WTC11 (cell line): ENCODE measurements at places on chromosomes 2 and 18. TPM values are rescaled to one million over a fixed set of nuclear protein-coding genes. Genes with fewer than 3 reads are reported as not detected.

PPM1G gene
- total RNA-seq = 140 to 193 TPM (median 147 TPM) in 3 replicates

POTEI gene
- 2.2 to 3.2 TPM (median 2.7 TPM) in 3 replicates for total RNA-seq

BCL11A gene
- 45.0 to 53.2 TPM (median 46.8 TPM) in 3 replicates for total RNA-seq

ZAP70 gene
- total RNA-seq = 0.61 to 0.73 TPM (median 0.64 TPM) in 3 replicates

EML6 gene
- 1.9 to 2.5 TPM (median 2.1 TPM) in 3 replicates for total RNA-seq

LCT gene
- 0.02 TPM in 1 of 3 replicates, not detected in the others for total RNA-seq

ALPI gene
- total RNA-seq = not detected in 3 replicates

PPIG gene
- total RNA-seq = 63.7 to 77.7 TPM (median 72.2 TPM) in 3 replicates

SRD5A2 gene
- 0.05 to 0.07 TPM (median 0.05 TPM) in 3 replicates for total RNA-seq

EMILIN2 gene
- 11.7 to 13.0 TPM (median 11.8 TPM) in 3 replicates for total RNA-seq

TMEM182 gene
- total RNA-seq = 4.2 to 4.8 TPM (median 4.3 TPM) in 3 replicates

IL1F10 gene
- not detected in 3 replicates for total RNA-seq

TMEM247 gene
- not detected in 3 replicates for total RNA-seq

KIAA2012 gene
- not detected in 3 replicates for total RNA-seq

REEP1 gene
- total RNA-seq = 0.53 to 1.9 TPM (median 0.89 TPM) in 3 replicates

HOXD4 gene
- total RNA-seq = not detected in 3 replicates

PSMA8 gene
- total RNA-seq = not detected in 3 replicates

MYO5B gene
- 7.0 to 8.7 TPM (median 7.4 TPM) in 3 replicates for total RNA-seq

FOXI3 gene
- 13.4 to 14.0 TPM (median 13.5 TPM) in 3 replicates for total RNA-seq

SIX3 gene
- 6.2 to 13.2 TPM (median 6.6 TPM) in 3 replicates for total RNA-seq

ABCG8 gene
- total RNA-seq = 0.23 to 0.25 TPM in 2 of 3 replicates, not detected in the other

CUL3 gene
- 74.4 to 86.2 TPM (median 80.7 TPM) in 3 replicates for total RNA-seq

POTEJ gene
- 0.14 TPM in 1 of 3 replicates, not detected in the others for total RNA-seq

TCF23 gene
- total RNA-seq = 0.05 to 0.14 TPM (median 0.13 TPM) in 3 replicates

CDH7 gene
- 0.85 to 1.3 TPM (median 0.94 TPM) in 3 replicates for total RNA-seq

AFF3 gene
- total RNA-seq = 1.1 to 1.2 TPM (median 1.2 TPM) in 3 replicates

SMYD1 gene
- not detected in 3 replicates for total RNA-seq

CCDC93 gene
- 14.0 to 16.9 TPM (median 16.4 TPM) in 3 replicates for total RNA-seq

NCKAP5 gene
- 0.50 to 0.82 TPM (median 0.55 TPM) in 3 replicates for total RNA-seq

RGPD8 gene
- total RNA-seq = 8.3 to 8.9 TPM (median 8.3 TPM) in 3 replicates

ELAC1 gene
- 3.9 to 4.3 TPM (median 4.0 TPM) in 3 replicates for total RNA-seq

CTAGE1 gene
- total RNA-seq = not detected in 3 replicates

SERPINB10 gene
- total RNA-seq = not detected in 3 replicates

NFATC1 gene
- total RNA-seq = 17.6 to 20.2 TPM (median 17.6 TPM) in 3 replicates

DHRS9 gene
- total RNA-seq = not detected in 3 replicates

ABCB11 gene
- total RNA-seq = 0.02 to 0.77 TPM (median 0.02 TPM) in 3 replicates

STK39 gene
- total RNA-seq = 20.5 to 22.1 TPM (median 21.6 TPM) in 3 replicates

RSAD2 gene
- not detected in 3 replicates for total RNA-seq

ZBTB7C gene
- total RNA-seq = 0.39 to 0.60 TPM (median 0.48 TPM) in 3 replicates

KYNU gene
- 0.18 to 0.85 TPM (median 0.21 TPM) in 3 replicates for total RNA-seq

QPCT gene
- 13.6 to 19.9 TPM (median 19.5 TPM) in 3 replicates for total RNA-seq

CACNB4 gene
- 4.7 to 7.2 TPM (median 6.9 TPM) in 3 replicates for total RNA-seq

TRABD2A gene
- 7.1 to 12.1 TPM (median 7.5 TPM) in 3 replicates for total RNA-seq

ARHGAP25 gene
- total RNA-seq = 2.6 to 3.4 TPM (median 2.9 TPM) in 3 replicates

UGT1A3 gene
- total RNA-seq = not detected in 3 replicates

CMPK2 gene
- total RNA-seq = 0.13 to 0.32 TPM (median 0.16 TPM) in 3 replicates

RGPD4 gene
- 0.04 to 0.05 TPM in 2 of 3 replicates, not detected in the other for total RNA-seq

ITGB6 gene
- total RNA-seq = 0.07 to 0.14 TPM in 2 of 3 replicates, not detected in the other

PDE11A gene
- 0.13 to 0.53 TPM (median 0.53 TPM) in 3 replicates for total RNA-seq

GPR35 gene
- total RNA-seq = 0.22 to 0.60 TPM (median 0.46 TPM) in 3 replicates

CKAP2L gene
- 17.7 to 25.6 TPM (median 17.9 TPM) in 3 replicates for total RNA-seq

DSG2 gene
- total RNA-seq = 113 to 117 TPM (median 113 TPM) in 3 replicates

LYPD1 gene
- 2.8 to 4.7 TPM (median 4.1 TPM) in 3 replicates for total RNA-seq

C2orf72 gene
- total RNA-seq = 1.3 to 2.8 TPM (median 1.7 TPM) in 3 replicates

ALLC gene
- not detected in 3 replicates for total RNA-seq

ICOS gene
- total RNA-seq = 0.07 to 0.11 TPM (median 0.11 TPM) in 3 replicates

PLA2R1 gene
- 0.76 to 1.1 TPM (median 0.92 TPM) in 3 replicates for total RNA-seq

AKAIN1 gene
- not detected in 3 replicates for total RNA-seq
